Activated CD8-positive, alpha-beta memory T cell treated with anti-CD3 and anti-CD28 coated beads for 48 hours (primary cell): ENCODE measurements at places on chromosomes 4 and X.

DNA sequence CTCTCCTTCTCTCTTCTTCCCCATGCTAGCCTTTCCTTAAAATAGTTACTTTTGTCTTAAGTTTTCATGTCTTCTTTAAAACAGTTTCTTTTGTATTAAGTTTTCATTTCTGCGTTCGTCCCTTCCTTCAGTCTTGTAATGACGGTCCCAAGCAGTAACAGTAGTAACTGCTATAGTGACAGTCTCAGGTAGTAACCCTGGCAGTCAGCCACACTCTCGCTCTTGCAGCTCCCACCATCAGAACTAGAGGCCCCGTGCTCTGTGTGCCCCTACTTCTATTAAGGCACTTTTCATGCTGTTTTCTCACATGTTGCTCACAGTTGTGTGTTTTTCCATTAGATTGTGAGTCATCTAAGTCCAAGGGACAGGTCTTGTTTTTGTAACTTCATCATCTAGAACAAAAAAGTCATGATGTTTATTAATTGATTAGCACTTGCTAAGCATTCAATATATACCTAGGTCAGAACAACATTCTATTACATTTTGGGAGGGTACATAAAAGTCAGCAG, 49.3 kb downstream of the C4orf33 start:
- no peak for DNase-seq

DNA sequence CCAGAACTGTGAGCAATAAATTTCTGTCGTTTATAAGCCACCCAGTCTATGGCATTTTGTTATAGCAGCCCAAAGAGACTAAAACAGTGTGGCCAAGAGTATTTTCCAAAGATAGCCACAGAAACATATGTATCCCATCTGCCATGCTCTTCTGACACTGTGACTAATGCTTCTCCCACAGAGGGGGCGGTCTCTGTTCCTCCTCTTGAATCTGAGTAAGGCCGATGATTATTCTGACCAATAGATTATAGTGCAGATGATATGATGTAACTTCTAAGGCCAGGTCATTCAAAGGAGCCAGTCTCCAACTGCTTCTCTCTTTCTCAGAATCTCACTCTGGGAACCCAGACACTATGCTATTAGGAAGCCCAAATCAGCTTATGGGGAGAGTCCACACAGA, 570.7 kb downstream of the BCOR start:
- DNase-seq, result no peak

- no peak for DNase-seq
These were observed 12.2 kb upstream of the WFS1 start for GRCh38 chr4:6257247-6258025.

GRCh38 chrX:12447448-12448064, 309.3 kb downstream of the FRMPD4 start:
- no peak for DNase-seq
